ENCODE measurements at places on chromosomes 16 and 17.

DNA sequence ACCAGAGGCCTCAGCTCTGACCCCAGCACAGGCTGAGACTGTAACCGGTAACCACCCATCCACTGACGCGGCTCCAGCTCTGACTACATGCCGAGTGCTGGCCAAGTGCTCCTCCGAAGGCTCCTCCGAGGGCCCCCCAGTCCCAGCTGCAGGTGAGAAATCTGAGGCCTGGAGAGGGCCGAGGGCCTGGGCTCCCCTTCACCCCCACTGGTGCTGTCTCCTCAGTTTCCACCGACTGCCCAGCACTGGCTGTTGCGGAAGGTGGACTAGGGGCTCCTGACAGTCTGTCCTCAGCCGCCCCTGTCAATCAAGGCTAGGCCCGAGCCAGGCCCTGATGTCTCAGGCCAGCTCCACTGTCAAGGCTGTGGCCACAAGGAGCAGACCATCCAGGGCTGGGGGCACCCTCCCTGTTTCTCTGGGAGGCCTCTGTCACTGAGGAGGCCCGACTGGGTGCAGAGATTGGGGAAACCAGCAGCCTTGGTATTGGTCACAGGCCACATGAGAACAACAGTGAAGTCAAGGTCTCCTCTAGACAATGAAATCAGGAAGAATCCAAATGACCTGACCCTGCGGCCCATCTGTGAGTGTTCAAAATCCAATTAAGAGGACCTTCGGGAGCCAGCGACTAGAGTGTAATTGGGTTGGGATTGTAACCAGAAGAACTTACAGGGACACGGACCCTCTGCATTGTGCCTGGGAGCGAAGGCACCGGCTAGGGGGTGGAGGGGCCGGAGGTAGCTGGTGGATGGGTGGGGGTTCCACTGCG is 5.1 kb downstream of the TMEM235 start:
- DNase-seq, result no peak

DNA sequence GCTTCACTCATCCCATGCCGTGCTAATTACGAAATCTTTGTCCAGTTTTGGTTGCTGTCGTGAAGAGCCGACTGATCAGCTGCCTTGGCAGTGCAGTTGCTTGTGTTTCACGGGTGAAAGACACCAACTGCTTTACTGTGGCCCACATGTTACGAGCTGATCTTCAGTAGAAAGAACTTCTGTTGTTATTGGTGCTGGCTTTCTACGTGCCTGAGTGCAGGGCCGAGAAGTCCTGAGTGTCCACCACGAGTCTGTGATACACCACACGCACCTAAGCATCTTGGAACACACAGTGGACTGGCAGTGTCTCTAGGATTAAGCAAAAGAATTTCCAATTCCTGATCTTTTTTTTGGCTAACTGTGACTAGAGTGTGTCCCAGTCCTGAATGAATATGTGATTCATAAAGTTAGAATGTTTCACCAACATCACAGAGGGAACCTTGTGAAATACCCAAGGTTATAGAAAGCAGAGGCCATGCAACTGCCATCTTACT is 70.4 kb upstream of the CLEC18A start:
- peak; percentile 24 for DNase-seq

DNA sequence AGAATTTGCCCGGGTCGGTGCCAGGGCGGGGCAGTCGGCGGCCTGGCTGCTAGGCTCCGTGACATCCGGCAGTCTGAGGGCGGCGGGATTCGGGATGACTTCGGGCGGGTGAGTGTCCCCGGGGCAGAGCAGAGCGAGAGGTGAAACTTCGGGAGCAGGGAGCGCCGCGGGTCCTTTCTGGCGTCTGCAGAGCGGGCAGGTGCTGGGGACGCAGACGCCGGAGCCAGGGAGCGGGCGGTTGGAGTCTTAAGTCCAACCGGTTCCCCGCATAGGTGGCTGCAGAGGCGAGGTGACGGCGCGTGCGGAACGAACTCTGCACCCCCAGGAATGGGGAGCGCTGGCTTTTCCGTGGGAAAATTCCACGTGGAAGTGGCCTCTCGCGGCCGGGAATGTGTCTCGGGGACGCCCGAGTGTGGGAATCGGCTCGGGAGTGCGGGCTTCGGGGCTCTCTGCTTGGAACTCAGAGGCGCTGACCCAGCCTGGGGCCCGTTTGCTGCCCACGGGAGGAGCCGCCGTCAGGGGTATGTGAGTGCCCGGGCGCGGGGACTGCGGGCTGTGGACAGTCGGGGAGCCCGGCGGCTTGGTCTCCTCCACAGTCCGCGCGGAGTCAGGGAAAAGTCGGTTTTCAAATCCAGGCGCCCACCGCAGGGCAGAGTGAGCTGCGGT is at the start of gene B4GALNT2:
Gene B4GALNT2 (plus strand): TSS at position 71 of the 666 bp plus-strand sequence. CDS start 24 bp downstream, at position 95.
- no peak for DNase-seq

- DNase-seq, result no peak
These were observed 35.5 kb upstream of the TMEM92 start for GRCh38 chr17:50238601-50239280.

GRCh38 chr16:55475919-55476318 is 3.1 kb upstream of the MMP2 start:
- no peak for DNase-seq

- no peak for DNase-seq
These were observed 144.7 kb upstream of the CRHR1 start for GRCh38 chr17:45639297-45639849.

GRCh38 chr17:1724351-1724868 is at the start of gene WDR81:
WDR81 (plus strand) TSS chr17:1724704; CDS start chr17:1724960, 256 bp downstream.
- peak; percentile 80 for DNase-seq

DNA sequence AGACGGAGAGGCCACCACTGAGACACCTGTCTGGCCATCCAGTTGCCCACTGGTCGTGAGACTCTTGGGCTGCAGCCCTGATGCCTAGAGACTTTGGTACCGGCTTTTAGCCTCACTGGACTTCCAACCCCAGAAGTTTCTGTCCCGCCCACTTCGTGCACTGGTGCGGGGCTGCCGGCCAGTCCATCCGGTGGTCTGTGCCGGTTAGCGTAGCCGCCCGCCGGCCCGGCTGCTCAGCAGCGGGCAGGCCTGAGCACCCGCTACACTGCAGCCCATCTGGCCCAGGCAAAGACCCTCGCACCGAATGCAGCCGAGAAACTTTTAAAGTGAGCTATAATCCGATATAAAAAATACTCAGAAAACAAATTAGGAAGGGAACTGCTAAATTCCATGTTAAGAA is 30.7 kb downstream of the AKAP10 start:
- DNase-seq, result no peak

GRCh38 chr16:12900156-12900555 is 1.2 kb upstream of the SHISA9 start:
- no peak for DNase-seq

DNA sequence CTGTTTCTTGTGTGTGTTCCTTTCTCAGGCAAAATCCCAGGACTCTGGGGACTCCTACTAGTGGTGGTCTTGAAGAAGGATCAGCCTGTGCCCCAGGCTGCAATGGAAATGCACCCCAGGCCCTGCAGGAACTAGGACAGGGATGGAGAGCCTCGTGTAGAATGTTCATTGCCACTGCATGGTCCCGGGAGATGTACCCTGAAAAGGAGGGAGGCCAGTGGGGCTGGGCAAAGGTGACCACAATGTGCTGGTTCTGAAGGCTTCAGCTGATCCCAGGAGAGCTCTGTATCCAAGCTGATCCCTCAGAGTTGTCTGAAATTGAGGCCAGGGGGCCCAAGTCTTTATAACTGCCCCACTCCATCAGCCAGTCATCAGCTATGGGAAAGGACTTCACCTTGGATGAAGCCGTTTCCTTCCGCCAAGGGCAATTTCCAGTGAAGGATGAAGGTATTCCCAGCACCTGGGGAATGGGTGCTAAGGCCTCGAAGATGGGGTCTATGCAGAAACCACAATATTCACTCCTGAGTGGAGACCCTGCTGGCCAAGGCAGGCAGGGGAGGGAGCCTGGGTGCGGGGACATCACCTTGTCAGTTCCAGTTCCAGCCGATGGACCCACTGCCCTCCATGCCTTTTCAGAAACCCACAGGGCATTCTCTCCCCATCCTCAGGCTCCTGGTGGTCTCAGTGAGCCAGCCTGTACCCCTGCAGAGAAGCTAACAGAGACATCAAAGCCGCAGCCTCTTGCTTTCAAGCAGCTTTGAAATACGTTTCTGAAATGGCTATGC is 59.9 kb upstream of the CDH5 start:
- no peak for DNase-seq

- DNase-seq, result no peak
These were observed 3.2 kb downstream of the KRTAP9-9 start for GRCh38 chr17:41258406-41258805.

- no peak for DNase-seq
These were observed 10.6 kb downstream of the ATP6V0D1 start for GRCh38 chr16:67470359-67470758.

- DNase-seq, result no peak
These were observed 2.0 kb downstream of the KLHL11 start for GRCh38 chr17:41863074-41863848.

- no peak for DNase-seq
These were observed 41.0 kb downstream of the RAI1 start for GRCh38 chr17:17722081-17722905.

GRCh38 chr16:19196871-19197270 is 28.8 kb downstream of the SYT17 start:
- peak; percentile 8 for DNase-seq

- no peak for DNase-seq
These were observed 3.4 kb upstream of the SYNGR2 start for GRCh38 chr17:78164748-78165607.

DNA sequence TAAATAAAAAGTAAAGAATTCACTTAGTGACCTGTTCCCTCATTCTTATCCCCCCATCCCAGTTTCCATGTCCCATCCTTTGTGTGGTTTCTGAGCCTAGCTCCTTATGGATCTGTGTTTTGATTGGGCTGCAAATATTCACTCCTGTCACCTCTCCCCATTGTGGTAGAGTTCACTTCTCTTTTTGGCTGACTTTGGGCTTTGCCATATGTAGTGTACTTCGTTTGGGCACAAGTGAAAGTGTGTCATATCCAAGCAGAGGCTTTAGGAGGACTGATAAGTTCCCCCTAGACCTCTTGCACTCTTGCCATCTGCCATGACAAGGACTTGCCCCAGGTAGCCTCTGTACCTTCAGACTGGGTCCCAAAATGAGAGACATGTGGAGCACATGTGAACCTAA is 13.0 kb upstream of the DHRS7B start:
- no peak for DNase-seq

DNA sequence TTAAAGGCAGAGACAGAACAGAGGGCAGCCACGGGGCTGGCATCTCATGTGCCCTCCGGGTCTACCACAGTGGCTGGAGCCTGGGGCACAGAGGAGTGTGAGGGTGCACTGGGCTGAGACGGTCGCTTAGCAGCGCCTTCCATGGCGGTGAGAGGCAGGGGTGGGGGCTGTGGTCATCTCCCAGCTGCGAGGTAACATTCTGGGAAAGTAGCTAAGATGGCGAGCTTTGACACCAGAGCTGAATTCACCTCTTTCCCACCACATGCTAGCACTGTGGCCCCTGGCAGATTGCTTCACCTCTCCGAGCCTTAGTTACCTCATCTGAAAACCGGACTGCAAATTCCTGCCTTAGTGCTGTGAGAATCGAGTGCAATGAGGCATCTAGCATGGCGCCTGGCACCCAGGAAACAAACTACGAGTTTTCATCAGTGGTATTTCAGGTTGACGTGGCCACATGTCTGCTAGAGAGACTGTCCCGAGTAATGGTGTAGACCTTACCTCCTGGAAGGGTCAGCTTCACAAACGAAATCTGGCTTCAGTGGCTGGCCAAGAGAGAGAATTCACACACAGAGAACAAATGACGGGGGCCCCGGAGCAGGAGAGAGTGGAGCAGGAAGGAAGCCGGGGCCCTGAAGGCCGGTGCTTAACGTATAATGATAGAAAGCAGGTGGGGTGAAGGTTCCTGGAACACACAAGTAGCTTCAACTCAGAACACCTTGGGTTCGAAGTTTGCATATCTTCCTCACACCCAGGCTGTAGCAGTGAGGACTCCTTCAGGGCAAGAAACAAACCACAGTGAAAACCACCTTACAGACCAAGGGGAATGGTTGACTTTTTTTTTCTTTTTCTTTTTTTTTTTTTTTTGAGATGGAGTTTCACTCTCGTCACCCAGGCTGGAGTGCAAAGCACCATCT is 63.9 kb upstream of the RPH3AL start:
- no peak for DNase-seq

DNA sequence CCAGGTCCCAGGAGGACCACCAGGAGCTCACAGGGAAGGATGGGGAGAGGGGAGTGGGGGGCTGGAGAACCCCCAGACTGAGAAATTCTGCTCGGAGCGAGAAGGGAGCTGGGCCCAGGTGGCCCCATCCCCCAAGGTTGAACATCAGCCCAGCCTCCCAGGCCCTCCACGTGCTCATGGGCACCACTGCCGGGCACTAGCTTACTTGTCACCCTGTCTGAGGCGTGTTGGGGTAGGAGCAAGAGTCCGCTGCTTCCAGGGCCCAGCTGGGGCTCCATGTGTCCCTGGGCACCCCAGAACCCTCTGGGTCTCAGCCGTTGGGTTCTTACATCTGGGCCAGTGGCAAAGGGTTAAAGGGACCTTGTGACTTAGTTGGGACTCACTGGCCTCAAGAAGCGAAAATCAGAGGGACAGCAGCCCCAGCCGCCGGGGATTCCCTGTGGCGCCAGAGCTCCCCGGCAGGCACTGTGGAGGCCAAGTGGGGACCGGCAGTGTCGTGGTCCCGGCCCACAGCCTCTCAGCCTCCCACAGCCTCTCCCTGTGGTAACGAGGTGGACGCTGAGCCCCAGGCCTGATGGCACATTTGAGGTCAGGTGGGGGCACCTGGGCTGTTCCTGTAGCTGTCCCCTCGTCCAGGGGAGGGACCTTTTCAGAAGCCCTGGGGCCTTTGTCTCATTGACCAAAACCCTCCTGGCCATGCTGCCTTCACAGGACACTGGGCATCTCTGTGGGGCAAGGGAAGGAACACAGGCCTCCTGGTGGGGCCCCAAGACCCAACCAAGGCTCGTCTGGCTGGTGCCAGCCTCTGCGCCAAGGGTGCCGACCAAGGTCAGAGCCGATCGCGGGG is 33.7 kb upstream of the CDH15 start:
- DNase-seq, result no peak

DNA sequence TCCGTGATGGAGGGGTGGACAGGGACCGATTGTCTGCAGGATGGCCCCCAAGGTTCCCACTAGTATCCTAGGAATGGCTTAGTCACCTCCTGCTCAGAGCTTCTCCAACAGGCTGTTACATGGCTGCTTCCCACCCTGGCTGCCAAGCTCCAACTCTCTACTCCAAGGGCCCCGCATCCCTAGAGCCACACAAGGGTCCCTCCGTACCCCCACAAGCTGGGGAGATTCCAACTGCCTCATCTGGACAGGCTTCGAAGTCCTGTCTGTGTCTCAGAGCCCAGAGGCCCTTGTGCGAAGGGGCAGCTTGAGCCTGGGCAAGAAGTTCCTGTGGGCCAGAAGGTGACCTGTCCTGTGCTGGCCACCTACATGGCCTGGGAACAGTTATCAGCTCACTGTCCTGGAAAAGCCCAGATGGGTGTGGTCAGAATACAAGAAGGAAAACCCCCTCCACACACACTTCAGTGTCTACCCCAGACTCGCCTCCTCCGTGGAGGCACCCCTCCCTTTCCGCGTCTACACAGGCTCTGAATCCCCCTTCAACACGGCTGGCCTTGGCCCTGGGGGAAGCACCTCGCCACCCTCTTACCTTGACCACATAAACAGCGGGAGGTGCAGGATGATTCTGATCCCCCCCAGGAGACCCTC is 586 bp downstream of the MEAK7 start:
- DNase-seq, result no peak

GRCh38 chr16:56965149-56966092 is 3.7 kb downstream of the CETP start:
- DNase-seq, result no peak

Data from astrocyte of the spinal cord (primary cell).